Aorta (tissue), 5 donors: ENCODE measurements at places on chromosomes 6 and 20. TPM values are rescaled to one million over a fixed set of nuclear protein-coding genes. Genes with fewer than 3 reads are reported as not detected.

GRCh38 chr6:29630315-29630714 lies 2.7 kb downstream of the GABBR1 start:
- no peak for DNase-seq

GRCh38 chr6:43722920-43723545 lies 35.4 kb upstream of the MRPS18A start:
- DNase-seq, result no peak

DNA sequence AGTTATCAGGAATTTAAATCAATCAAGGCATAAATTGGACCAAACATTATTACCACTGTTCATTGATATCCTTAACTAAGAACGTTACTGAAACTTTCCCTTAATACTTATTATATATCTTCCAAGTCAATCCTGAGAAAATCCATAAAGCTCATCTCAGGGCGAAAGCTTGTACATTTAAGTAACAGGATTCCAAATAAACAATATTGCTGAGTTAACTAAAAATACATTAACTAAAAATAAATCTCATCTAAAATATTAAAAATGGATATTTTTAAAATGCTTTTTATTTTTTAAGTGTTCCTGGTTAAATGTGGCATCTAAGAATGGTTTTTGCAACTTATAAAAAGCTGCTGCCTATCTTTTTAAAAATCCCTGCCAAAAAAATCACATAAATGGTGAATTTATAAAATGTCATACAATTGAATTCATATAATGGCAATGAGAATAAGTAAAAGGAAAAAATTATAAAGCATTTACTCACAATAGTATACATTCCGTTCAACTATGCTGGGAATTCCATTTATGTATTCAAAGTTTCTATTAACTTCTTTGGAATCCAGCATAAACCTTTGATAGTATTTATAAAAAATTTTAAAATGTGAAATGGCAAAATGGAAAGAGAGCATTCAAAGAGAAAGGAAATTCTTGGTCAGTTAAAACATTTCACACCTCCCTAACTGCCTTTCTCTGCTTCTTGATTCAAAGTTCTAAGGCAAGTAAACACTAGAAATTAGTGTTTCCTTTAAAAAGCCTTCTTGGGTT lies 20.8 kb upstream of the GMDS start:
- DNase-seq, result no peak

GRCh38 chr6:147986846-147987245 lies 355.8 kb upstream of the SASH1 start:
- no peak for DNase-seq

DNA sequence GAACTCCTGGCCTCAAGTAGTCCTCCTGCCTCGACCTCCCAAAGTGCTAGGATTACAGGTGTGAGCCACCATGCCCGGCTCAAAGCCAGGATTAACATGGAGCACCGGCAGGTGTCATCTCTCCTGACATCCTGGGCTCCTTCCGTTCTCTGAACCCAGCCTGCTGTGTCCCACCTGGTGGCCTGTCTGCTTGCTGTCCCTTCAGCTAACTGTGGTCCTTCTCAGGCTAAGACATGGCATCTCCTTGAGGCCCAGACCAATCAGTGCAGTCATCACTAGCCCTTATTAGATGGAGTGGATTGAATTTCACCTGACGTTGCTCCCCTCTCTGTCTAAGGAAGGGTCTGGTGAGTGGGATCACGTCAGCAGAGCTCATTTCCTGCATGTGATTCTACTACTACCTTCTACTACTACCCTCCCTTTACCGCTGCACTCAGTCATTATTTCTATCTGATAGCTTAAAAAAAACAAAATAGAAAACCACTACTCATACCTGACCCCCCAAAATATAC lies 28.0 kb upstream of the SYNJ2 start:
- no peak for DNase-seq

- DNase-seq, result no peak
Measured at GRCh38 chr20:3237958-3238615, 903 bp downstream of the SLC4A11 start.

DNA sequence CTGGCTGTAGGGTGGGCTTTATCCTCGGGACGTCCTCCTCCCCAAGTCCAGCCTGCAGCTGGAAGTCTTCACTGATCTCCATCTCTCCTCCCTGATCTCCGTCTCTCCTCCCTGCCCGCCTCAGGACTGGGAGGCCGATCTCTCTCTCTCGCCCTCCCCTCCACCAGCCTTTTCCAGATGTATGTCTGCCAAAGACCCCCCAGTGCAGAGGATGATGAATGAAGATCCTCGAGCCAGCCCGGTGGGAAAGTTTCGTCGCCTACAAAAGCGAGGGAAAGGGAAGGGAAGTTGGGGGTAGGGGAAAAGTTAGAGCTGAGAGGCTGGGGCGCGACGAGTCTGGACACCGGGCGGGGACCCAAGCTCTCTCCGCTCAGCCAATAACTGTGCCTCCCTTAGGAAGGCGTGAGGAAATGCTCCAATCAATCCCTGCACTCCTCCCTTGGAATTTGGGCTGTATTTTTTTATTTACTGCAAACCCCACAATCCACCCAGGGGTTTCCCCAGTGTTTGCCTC lies 595 bp upstream of the SRF start:
- peak; percentile 88 for DNase-seq

DNA sequence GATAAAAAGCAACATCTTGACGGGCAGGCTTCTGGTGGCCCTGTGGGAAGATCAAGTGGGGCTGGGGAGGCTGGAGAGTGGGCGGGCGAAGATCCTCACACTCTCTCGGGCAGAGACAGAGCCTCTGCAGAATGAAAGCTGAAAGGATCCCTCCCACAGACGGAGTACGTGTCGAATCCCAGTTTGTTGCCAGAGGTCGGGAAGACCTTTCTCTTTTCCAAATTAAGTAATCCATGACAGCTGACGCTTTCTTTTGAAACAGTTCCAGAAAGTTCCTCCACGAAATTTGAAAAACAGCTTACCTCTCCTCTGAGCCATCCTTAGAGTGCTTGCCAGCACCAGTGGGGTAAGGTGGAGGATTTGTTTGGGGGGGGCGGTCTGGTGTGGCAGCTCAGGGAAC lies 155.6 kb upstream of the SMLR1 start:
- DNase-seq, result no peak

Gene FOXA2
- not detected for polyA plus RNA-seq

Gene SYCP2L
- polyA plus RNA-seq, result not detected

Gene ID4
- 58.6 TPM for polyA plus RNA-seq

Gene C6orf52
- polyA plus RNA-seq, result 2.4 TPM

Gene C20orf144
- polyA plus RNA-seq, result not detected

Gene LY6G5C
- polyA plus RNA-seq, result 5.9 TPM

Gene CTAGE9
- not detected for polyA plus RNA-seq

Gene TBC1D20
- 27.2 TPM for polyA plus RNA-seq
